Hair follicle dermal papilla cell (primary cell): ENCODE measurements at places on chromosomes 12 and 14. TPM values are rescaled to one million over a fixed set of nuclear protein-coding genes. Genes with fewer than 3 reads are reported as not detected.

Gene TEX22
- 0.36 and 0.49 TPM in 2 replicates for total RNA-seq

Gene CBLN3
- total RNA-seq: 0.97 and 4.4 TPM in 2 replicates

Gene EFCAB11
- 2.8 TPM in 2 replicates for total RNA-seq

Gene TMEM179
- total RNA-seq: not detected in 2 replicates

Gene LRTM2
- total RNA-seq: not detected in 2 replicates

Gene COX8C
- not detected in 2 replicates for total RNA-seq

Gene SERPINA10
- not detected in 2 replicates for total RNA-seq

Gene CLEC1B
- total RNA-seq: not detected in 2 replicates

Gene TMEM121
- total RNA-seq: 5.8 and 7.6 TPM in 2 replicates

Gene GPR84
- total RNA-seq: 0.12 and 0.16 TPM in 2 replicates

Gene HPD
- not detected in 2 replicates for total RNA-seq

Gene HVCN1
- total RNA-seq: 1.8 and 2.6 TPM in 2 replicates

Gene ETFBKMT
- total RNA-seq: 4.4 and 5.1 TPM in 2 replicates

Gene ANHX
- total RNA-seq: not detected in 2 replicates

Gene VWF
- total RNA-seq: 0.24 and 0.81 TPM in 2 replicates

Gene ALX1
- 0.16 TPM in 1 of 2 replicates, not detected in the other for total RNA-seq

Gene ITGA7
- total RNA-seq: 4.4 and 7.7 TPM in 2 replicates

Gene FAM90A1
- total RNA-seq: 0.12 and 0.16 TPM in 2 replicates

Gene BICDL1
- total RNA-seq: not detected in 2 replicates

Gene HOTAIR
- 0.16 TPM in 1 of 2 replicates, not detected in the other for total RNA-seq

Gene CIROP
- total RNA-seq: 0.12 TPM in 1 of 2 replicates, not detected in the other

Gene HOXC11
- not detected in 2 replicates for total RNA-seq

Gene ELK3
- total RNA-seq: 29.2 and 32.8 TPM in 2 replicates

Gene CCER1
- not detected in 2 replicates for total RNA-seq

Gene NANOG
- not detected in 2 replicates for total RNA-seq

Gene ABCD2
- total RNA-seq: under 0.01 and 0.12 TPM in 2 replicates

Gene KRT6B
- total RNA-seq: 1.9 and 4.1 TPM in 2 replicates

Gene DEGS2
- 0.16 TPM in 1 of 2 replicates, not detected in the other for total RNA-seq

Gene PLEKHD1
- total RNA-seq: under 0.01 and 0.24 TPM in 2 replicates
